ENCODE measurements at places on chromosomes 12 and 14.

GRCh38 chr14:95463171-95463901 lies 53.1 kb downstream of the SYNE3 start:
- no peak for DNase-seq

DNA sequence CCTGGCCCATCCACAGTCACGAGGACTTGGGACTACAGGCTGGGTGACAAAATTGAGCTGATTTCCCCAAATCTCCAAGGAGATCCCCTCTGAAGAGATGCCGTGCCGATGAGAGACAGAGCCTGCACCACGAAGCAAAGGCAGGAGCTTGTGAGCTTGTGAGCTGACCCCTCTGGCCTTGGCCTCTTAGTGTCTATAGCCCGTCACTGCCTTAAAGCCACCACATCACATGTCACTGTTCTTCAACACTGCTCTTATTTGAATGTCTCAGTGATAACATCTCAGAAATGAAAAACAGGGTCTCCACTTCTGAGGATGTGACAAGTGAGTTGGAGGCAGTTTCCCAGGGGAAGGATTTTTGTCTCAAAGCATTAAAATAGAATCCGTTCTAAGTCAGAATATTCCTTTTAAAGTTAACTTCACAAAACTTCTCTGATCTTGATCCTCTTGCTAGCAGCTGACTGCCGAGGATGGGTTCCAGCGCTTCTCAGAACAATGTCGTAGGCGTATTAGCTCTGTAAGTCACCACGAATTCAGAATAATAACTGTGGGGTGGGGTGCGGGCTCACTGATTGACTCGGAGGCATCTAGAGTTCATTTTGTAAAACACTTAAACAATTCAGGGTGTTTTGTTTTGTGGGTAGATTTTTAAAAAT lies 37.5 kb downstream of the CHST11 start:
- no peak for DNase-seq

DNA sequence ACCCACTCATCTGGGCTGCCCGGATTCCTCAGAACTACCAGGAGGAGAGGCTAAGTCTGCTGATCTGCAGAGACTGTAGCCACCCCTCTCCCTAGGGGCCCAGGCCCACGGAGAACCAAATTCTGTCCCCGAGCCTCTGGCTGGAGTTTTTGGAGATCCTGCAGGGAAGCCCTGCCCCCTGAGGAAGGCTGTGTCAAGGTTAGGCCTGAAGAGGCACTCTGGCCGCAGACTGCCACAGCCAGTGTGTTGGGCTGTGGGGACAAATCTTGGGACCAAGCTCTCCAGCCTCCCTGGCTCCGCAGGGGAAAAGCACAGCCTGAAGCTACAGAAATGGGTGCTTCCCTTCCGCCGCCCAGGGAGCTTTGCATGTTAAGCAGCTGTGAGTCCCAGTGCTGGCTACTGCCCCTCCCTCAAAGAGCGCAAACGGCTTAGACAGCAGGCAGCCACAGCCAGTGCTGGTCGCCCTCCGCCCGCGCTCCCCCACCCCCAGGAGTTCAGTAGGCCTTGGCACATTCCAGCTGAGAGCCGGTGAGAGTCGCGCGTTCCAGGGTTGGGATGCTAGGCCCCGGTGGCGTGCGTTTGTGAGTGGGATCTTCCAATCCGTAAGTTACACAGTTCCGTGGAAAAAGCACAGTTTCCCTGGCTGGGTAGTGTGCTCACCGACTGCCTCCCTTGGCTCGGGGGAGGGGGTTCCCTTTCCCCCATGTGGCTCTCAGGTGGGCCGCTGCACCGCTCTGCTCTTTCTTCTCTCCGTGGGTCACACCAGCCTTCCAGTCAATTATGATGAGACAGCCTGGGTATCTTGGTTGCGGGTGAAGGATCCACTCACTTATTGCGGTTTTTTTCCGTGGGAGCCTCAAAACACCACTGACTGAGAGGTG lies 13.2 kb downstream of the CLEC4E start:
- no peak for DNase-seq

DNA sequence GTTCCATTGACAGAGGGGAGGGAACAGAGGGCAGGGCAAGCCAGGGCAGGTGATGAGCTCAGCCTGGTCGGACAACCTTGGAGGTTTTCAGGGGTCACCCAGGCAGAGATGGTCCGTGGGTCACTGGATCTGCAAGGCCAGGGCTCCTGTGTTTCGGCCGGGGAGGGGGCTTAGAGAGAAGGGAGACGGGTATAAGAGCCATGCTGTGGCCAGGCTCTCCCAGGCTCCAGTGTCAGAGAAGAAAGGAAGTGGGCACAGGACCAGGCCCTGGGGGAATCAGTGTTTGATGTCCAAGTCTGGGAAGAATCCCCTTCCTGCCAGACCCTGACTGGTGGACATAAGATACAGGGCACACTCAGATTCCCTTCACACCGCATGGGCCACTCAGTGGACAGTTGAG lies 36.9 kb downstream of the DIO3 start:
- no peak for DNase-seq

- DNase-seq = no peak
These were observed 43.1 kb upstream of the CCDC196 start for GRCh38 chr14:66442953-66443571.

All from esophagus squamous epithelium (tissue), 5 donors.